Lung (tissue), 17 donors: ENCODE measurements at places on chromosomes 4 and X.

- DNase-seq: no peak
These were observed 163.5 kb downstream of the MGST2 start for GRCh38 chr4:139828966-139829664.

GRCh38 chr4:174210952-174211490, 72.4 kb downstream of the FBXO8 start:
- DNase-seq: no peak

- DNase-seq: peak; percentile 59
These were observed 52.9 kb downstream of the TRIM2 start for GRCh38 chr4:153257151-153257620.

GRCh38 chr4:1209821-1210220, 37.4 kb upstream of the SPON2 start:
- peak; percentile 79 for DNase-seq

- DNase-seq: no peak
These were observed 5.3 kb upstream of the CCDC158 start for GRCh38 chr4:76426272-76426671.

GRCh38 chrX:107775000-107775733, 420 bp downstream of the TSC22D3 start:
- DNase-seq: no peak

DNA sequence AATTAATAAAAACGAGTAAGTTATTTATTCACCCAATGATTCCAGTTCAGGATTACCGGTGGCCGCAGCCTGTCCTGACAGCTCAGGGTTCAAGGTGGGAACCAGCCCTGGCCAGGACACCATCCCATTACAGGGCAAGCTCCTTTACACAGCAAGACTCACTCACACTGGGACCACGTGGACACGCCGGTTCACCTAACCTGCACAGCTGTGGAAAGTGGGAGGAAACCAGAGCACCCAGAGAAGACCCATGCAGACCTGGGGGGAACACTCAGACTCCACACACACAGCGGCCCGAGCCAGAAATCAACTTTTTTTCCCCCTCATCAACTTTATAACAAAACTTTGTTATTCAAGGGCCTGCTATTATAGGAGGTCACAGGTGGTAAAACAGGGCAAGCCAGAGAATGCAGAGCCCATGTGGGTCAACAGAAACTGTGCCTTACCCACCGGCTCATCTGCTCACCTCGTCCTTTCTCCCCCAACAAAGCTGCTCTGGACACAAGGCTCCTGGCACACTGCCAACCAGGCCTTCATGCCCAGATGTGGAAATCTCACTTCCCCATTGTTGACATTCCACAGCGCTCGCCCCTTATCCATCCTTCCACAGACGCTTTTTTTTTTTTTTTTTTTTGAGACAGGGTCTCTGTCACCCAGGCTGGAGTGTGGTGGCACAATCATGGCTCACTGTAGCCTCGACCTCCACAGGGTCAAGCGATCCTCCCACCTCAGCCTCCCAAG, 8.0 kb upstream of the ODAPH start:
- DNase-seq: peak; percentile 64

DNA sequence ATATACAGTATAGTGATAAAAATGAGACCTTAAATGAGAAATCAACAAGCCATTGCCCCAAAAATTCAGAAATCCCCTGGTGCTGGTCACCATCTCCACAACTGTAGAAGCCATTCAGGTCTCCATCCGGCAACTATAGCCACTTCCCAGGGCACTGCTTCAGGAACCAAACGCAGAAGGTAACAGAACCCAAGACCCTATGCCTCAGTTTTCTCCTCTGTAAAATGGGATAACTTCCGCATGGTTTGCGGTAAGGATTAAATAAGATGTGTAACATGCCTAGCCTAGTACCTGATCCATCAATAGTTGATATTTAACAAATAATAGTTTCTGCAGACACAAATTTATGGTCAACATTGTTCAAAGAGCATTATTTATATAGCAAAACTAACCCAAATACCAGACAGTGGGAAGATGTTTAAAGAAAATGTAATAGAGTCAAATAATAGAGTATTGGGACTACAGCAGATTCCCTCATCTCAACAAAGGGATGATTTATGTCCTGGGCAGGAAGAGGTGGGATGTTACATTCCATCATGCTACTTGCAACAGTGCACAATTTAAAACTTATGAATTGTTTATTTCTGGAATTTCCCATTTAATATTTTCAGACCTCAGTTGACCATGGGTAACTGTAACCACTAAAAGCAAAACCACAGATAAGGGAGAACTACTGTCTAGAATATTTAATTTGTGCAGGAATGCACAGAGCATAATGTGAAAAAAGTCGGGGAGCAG, 30.0 kb downstream of the IRF2 start:
- DNase-seq: no peak

DNA sequence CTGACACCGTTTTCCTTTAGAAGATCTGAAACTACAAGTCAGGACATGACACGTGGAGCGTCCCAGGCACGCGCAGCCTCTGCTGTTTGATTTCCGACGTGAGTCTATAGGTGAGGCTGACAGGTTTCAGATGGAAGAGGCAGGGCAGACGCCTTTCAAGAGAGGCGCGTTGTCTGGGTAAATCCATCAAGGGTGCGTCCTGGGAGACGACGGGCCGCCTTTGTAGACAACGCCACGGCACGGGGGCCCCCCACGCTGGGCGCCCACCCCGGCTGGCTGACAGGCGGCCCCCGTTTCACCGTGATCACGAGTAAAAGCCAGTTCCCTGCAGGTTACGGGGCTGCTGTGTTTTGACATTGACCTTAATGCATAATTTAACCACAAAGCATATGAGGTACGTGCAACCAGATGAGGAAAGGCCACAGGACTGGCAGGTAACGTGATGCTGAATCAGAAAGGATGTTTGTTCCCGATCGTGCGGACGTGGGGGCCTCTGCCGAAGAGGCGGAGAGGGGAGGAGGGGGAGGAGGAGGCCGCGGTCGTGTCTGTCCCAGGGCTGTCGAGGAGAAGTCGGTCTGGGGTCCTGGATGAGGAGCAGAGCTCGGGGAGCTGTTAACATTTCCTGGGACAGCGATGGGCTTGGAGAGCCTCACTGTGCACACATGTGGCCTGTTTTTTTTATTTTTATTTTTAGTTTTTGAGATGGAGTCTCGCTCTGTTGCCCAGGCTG, 51.1 kb upstream of the PPP2R3B start:
- DNase-seq: peak; percentile 13

DNA sequence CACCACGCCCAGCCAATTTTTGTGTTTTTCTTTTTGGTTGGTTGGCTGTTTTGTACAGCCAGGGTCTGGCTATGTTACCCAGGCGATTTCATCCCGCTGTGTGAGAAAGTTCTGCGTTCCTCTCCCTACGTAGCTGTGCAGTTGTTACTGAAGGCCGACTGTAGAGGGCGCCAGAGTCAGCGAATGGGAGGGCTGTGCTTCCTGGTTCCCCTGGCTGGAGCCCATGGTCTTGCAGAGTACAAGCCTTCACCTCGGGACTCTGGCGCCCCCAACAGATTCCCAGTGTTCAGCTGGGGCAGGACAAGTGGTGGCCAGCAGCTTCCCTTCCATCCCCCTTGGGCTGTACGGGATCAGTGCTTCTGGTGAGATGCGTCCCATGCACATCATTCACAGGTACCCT, 5.6 kb upstream of the CT45A1 start:
- peak; percentile 8 for DNase-seq

DNA sequence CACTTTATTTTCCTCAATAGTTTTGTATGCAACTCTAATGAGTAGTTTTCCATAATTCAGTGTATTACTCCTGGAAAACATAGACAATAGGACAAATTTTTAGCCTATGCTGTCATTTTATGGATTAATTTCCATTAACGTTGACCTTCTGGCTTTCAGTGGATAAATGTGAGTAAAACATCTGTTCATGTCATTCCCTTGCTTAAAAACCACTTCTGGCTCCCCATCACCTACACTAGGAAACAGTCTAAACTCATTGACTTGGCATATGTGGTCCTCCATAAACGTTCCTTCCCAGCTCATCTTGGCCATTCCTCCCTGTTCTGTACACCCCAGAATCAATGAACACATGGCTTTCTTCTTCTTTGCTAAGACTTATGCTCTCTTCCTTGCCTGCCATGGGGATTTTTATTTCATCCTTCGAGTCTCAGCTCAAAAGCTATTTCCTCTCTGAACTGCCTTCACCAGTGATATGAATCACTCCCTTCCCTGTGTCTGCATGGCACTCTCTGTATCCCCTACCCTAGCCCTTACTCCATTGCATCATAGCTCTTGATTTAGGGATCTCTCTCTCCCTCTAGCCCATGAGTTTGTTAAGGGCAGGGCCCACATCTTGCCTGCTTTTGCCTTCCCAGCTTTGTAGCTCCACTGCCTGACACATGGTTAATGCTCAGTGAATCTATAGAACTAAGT, 34.8 kb downstream of the DOCK11 start:
- no peak for DNase-seq

DNA sequence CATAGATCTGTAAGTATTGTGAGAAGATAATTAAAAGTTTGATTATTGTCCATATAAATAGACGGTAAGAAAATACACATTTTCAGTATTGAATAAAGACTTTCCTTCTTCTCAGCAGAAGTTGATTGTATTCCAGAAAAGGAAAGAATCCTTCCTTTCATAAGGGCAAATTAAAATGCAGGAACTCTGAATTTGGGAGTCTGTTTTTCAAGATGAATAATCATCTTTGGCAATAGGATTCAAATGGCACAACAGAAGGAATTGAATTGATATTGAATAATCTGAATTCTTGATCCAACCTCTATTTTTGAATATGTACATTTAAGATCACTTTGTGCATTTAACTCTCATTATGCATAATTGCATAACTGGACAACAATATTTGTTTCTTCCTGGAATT, 149.3 kb downstream of the DMD start:
- no peak for DNase-seq

- no peak for DNase-seq
These were observed 28.5 kb upstream of the CRMP1 start for GRCh38 chr4:5921101-5921980.

DNA sequence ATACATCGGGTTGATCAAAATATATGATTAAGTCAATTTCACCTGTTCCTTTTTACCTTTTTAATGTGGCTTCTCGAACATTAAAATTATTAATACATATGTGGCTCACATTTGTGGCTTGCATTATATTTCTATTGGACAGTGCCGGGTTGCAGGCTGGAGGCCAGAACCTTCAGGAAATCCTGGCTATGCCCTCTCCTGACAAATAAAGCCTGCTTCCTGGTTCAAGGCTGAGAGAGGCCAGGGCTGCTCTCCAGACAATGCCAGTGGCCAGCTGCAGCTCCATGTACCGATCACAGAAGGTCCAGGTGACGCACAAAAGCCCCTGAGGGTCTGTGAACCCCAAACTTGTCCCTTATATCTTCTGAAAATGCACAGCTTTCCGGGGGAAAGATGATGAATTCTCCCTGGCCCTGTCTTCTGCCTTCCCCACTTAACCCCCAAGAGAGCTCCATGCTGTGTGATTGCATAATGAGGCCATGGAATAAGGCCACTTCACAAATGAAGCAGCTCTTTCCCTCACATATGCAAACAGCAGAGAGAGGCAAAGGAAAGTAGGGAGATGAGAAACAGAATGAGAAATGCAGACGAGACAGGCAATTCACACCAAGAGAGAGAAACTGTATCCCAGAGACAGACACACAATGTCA, 241.2 kb downstream of the BCOR start:
- no peak for DNase-seq

DNA sequence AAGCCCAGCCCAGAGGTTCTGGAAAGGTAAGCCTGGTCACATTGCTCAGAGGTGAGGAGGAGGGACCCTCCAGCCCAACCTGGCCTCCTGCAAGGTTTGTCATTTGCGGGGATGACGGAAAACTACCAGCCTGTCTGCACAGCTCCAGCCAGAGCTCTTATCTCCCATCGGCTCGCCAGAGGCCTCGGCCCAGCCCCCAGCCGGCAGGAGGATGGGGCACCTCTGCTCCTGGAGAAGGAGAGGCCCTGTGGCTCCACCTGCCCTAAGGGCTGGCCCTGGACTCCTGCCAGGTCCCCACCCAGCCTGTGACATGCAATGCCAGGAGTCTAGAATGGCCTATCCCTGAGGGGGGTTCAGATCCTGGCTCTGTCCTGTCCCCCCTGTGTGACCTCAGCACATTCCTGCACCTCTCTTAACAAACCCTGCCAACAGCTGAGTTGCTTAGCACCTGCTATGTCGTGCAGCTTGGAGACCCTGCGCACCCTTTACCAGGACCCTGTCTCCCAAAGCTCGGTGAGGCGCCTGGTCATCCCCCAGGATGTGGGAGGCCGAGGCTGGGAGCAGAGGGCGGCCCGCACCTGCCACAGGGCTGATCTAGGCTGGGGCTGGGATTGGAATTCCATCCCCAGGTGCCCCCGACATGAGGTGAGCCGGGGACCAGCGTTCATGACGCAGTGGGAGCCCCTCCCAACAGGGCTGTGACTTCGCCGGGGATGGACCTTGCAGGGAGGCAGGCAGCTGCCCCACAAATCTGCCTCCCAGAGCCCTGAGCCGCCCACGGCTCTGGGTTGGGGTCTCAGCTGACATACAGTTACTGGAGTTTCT, 14.4 kb downstream of the ADRA2C start:
- DNase-seq: peak; percentile 35

DNA sequence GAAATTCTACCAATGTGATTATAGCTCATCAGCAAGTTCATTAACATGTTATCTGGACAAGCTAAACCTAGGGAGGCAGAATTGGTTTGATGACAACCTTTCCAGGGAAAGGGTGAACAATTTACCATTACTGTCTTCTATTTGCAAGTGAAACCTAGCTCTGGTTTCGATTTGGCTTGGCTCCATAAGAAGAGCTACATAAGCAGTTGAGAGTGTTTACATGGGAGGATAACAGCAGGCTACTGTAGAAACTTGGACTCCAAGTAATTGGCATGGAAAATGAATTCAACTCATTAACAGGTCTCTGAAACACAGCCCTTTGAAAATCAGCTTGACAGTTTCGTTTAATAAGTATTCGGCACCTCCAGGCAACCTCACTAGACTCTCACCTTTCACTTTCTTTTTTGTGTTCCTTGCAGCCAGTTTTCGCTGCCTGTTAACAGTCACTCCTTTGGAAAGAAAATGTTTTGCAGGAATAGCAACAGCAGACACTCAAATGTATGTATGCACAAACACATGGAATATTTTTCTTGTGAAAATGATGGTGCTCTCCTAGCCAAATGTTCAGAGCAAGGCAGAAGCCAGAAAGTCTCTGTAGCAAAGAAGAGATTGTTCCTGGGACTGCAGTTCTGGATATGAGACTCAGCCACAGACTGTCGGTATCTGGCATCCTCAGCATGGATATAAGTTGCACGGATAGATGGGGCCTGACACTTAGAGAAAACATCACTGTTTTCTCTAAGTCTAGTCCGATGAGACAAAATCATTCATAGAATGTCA, 27.5 kb downstream of the POU3F4 start:
- DNase-seq: peak; percentile 1

GRCh38 chr4:45072981-45073380, 346.6 kb upstream of the GNPDA2 start:
- DNase-seq: no peak

DNA sequence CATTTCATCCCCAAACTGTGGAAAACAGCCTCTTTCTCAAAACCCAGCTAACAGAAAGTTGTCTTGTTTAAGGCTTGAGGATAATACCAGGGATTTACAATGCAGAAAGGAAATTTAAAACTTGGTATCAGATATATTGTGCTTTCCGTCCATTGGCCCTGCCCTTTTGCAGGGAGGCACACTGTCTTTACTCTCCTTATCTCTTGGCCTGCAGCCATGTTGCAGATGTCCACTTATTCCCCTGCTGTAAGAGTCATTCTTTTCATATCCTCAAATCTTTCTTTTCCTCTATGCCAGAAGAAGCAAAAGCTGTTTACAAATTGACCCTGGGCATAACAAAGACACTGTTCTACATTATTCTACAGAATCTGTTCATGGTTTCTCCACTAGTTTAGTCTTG, 75.6 kb upstream of the DYNLT3 start:
- no peak for DNase-seq
